ENCODE measurements at places on chromosomes 1 and 21.

GRCh38 chr21:44053567-44053966, 41.5 kb downstream of the TRAPPC10 start:
- DNase-seq = no peak

DNA sequence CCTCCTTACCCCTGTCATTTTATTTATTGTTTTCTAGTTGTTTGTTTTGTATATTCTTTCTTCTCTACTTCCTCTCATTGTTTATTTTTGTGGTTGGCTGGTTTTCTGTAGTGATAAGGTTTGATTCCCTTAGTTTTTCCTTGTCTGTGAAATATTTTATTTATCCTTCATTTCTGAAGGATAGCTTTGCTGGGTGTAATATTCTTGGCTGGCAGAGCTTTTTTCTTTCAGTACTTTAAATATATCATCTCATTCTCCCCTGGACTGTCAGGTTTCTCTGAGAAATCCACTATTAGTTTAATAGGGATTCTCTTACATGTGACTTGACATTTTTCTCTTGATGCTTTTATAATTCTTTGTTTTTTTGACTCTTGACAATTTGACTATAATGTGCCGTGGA, 18.8 kb upstream of the TIPRL start:
- no peak for DNase-seq

- no peak for DNase-seq
These were observed 13.2 kb upstream of the MSTO1 start for GRCh38 chr1:155596864-155597263.

- DNase-seq = no peak
These were observed 44.0 kb downstream of the JAK1 start for GRCh38 chr1:64922336-64922735.
